ENCODE measurements at places on chromosomes 3 and 15.

- no peak for DNase-seq
Observed at GRCh38 chr3:127532561-127533203, 57.9 kb downstream of the TPRA1 start.

DNA sequence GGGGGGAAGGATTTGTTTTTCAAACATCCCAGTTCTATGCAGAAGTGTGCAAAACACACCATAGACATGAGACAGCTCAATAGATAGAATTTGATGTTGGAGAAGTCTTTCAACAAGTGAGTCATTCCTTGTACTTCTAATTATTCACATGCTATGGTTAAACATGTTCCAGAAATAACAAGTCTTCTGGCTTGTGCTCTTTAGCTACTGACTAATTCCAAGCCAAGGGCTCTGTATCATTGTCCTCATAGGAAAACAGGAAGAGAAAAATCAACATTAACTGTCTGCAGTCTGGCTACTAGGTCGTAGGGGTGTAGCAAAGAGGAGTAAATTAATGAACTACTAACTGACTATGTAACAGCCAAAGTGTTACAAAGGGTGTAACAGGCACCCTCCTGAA, 25.8 kb downstream of the LDHAL6B start:
- DNase-seq: peak; percentile 96

DNA sequence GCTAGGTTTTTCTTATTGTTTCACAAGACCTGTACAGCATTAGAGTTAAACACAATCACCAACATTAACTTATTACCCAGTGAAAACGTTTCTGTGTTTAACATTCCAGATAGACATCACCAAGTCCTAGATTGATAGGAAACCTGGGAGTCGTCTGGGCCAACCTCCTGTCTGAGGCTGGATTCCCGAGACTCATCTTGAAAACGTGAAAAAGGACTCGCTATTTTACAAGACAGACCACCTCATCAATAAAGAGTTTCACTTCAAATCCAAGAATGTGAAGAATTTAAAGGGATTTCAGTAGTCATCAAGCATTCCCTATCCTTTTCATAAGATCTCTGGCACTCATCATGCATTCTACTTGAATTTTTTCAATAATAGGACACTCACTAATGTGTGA, 626.6 kb downstream of the MCTP2 start:
- no peak for DNase-seq

DNA sequence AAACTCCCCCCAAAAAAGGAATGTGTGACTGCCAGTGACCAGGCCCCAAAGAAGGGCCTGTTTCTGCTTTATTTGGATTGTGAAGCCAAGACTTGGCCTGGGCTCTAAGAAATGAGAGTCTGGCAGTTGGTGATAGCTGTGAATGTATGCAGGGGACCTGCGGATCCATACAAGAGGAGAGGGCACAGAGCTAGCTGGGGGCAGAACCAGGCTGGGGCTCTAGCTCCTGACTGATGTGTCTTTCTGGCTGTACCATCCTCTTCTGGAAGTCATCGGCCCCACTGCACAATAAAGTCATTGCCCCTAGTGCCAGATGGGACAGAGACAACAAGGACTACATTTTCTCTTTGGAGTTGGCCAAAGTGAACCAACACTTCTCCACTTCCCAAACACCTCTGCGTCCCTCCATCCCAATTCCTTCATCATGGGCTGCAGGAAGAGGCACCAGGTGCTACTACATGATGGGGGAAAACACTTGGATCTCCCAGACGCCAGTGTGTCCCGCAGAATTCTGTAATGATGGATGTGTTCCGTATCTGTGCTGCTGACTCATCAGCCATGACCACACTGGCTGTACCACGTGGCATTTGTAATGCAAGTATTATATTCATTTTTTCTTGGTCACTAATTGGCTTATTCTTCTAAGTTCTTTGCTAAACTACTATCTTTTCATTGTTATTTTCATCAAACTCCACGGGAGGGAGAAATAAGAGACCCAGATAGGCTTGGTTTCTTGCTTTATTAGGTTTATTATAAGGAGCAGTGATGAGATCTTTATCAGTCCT, 1.7 kb upstream of the PLA2G4F start:
- DNase-seq: peak; percentile 38

DNA sequence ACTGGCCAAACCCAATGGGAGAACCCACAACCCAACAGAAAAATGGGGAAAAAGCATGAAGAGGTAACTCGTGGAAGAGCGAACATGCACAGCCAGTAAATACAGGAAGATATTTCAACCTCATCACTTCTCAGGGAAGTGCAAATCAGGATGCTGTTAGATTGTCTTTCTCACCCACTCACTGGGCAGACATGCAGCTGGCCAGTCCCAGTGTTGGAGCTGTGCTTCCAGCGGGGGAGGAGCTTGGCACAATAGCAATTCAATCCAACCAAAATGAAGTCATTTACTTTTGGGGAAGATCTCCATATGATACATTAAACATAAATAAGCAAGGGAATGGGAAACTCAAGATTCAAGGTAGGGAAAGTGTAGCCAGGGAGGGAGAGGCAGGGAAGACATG, 12.1 kb downstream of the WNT7A start:
- DNase-seq: no peak

GRCh38 chr15:85757073-85757938, 37.4 kb downstream of the KLHL25 start:
- DNase-seq: no peak

DNA sequence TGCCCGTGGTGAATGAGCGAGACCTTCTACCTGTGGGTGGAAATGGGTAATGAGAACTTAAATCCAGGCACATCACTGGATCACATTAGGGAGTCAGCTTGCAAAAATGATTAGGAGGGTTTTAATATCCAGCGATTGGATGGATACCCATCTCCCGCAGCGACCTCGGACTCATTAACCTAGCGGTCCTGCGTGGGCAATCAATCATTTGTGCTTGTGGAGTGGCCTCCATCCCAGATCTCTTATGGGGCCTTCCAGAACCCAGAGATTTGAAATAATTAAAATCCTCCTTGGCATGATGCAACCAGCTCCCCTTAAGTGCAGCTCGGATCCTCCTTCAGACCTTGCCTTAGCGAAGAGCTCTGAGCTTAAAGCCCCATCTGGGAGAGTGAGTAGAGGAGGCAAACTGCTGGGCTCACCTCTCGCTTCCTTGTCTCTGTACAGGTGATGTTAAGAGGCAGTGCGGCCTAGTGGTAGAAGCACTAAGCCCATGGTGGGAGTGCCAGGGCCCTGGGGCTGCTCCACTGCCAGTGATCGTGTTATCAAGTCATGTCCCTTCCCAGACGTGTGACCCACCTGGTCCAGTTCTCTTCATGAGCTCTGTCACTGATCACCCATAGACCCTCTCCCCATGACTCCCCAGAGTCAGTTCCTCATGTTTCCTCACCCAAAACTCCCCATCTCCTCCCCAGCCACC, 285.2 kb upstream of the TLE3 start:
- DNase-seq: no peak

All from fibroblast of skin of back (primary cell).